Ovary (tissue), 10 donors: ENCODE measurements at places on chromosomes 6 and 20. TPM values are rescaled to one million over a fixed set of nuclear protein-coding genes. Genes with fewer than 3 reads are reported as not detected.
A peak's percentile ranks its signal among the peaks of the same experiment; 100 is the strongest.

Gene FOXC1
- 7.7 TPM for total RNA-seq

Gene RNF144B
- total RNA-seq: 4.0 TPM

GRCh38 chr20:56924292-56925081 is 295.4 kb downstream of the TFAP2C start:
- DNase-seq: no peak

Gene TDRD6
- 0.33 TPM for total RNA-seq

DNA sequence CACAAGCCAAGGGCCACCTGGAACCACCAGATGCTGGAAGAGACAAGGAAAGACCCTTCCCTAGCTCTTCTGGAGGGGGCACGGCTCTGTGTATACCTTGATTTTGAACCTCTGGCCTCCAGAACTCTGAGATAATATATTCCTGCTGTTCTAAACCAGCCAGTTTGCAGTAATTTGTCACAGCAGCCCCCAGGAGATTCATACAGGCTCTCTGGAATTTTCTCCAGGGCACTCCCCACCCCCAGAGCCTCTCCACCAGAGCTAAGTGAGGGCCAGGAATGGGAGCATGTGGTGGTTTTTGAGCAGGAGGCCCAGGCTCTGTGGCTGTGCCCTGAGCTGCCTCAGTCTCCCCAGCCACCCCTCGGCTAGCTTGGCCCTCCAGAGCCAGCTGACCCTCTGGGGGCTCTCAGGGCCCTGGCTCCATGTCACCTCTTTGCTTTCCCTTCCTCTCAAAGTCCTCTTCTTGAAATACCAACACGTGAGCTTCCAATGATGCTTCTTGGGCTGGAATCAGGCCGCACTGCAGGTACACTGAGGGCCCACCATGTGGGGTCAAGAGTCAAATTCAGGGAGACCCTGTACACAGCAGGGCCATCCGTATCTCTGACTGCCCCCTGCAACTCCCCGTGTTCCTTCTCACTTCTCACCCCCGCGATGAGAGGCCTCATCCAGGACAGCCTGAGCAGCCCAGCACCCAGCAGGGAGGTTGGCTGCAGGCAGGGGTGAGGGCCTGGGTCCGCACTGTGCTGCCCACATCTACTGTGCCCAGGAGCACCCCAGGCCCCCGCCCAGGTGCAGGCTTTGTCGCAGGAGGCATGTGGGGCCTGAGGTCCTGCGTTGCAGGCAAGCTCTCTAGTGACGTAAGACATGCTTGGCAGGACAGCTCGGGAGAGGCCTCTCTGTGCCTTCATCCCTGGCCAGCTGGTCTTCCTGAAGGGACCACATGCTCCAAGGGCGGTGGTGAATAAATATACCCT is 155.5 kb downstream of the ANKRD60 start:
- no peak for DNase-seq

- no peak for DNase-seq
Observed at GRCh38 chr6:132675002-132675401, 16.0 kb upstream of the TAAR1 start.

- DNase-seq: no peak
Observed at GRCh38 chr20:8144282-8145245, 12.5 kb downstream of the PLCB1 start.

DNA sequence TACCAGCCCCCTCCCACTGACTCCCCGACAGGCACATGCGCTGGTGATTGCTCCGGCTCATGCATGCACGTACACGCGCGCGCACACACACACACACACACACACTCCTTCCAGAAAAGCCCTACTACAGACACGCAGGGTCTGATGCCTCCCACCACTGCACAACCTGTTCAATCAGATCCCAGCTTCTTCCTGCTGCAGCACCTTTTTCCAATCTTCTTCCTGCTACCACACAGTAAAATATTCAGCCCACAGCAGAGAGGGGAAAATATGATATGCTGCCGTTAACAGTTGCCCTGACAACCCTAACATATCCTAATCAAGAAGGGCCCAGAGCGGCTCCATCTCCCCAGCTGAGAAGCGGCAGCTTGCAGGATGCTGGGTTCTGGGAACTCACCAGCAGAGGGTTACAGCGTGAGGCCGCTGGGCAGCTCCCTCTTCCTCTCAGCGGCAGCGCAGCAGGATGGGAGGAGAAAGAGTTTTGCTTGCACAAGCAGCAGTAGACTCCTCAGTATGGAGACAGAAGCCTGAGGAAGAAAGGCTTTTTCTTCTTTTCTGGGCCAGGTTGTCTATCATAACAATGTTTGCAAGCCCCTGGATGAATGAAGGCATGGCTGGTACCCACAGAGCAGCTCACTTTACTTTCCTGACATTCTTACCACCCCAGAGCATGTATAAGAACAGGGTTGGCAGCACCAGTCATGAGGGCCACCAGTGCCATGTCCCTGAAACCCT is 23.9 kb downstream of the MAP7 start:
- DNase-seq: peak; percentile 49

DNA sequence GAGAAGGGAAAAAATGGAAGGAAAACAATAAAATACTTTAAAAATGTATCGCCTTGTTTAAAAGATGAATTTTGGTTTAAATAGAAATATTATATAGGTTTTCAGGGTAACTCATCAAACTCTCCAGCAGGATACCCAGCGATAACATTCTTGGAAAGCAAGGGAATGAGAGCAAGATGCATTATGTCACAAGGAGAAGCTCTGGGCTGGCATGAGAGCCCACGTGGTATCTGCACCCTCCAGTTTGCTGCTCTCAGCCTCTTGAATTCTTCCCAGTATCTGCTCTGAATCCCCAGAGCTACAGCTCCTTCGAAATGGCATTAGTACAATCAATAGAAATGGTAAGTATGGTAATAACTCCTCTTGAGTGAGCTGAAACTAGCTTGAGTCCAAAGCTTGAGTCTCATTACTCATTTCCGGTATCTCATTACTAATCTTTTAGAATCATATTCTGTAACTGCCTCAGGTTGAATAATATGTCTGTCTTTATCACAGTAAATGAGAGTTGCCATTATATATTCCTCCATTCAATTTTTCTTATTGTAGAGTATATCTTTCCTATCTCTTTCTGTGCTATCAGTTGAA is 4.9 kb upstream of the TMEM242 start:
- no peak for DNase-seq

DNA sequence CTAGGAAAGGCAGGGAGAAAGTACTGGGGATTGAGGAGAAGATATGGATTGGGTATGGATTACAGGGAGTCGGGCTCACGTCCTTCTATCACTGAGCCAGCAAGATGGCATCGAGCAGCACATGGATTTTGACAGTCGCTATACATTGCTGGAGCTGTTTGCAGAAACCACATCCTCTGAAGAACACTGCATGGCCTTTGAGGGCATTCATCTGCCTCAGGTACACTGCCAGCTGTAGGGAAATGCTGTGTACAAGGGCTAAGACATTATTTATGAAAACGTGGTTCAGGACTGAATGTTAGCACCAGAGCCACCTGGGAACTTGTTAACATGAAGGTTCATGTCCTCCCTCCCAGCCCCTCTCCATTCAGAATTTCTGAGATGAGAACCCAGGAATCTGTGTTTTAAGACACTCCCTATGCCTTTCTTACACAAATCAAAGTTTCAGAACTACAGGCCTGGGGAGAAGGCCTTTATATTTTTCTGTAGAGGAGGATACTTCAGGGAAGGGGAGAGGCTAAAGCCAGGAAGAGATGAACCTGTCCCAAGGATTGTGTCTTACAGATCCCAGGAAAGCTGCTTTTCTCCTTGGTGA is 3.5 kb downstream of the CUL9 start:
- DNase-seq: no peak

DNA sequence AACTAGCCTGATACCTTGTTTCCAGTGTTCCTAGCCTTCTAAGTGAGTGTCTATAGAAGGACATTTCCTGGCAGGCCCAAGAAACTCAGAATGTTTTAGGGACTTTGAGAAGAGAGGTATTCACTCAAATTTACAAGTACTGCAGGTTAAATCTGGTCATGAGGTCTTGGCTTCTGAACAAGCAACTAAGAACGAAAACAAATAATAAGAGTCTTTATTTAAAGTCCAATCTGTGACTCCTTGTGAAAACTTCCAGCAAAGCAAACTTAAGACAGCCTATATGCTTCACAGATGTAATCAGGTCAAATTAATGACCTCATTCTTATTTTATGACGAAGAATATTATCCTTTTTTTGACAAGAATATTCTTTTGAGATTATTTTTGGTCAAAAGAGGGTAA is 79.4 kb upstream of the PRSS16 start:
- DNase-seq: no peak

DNA sequence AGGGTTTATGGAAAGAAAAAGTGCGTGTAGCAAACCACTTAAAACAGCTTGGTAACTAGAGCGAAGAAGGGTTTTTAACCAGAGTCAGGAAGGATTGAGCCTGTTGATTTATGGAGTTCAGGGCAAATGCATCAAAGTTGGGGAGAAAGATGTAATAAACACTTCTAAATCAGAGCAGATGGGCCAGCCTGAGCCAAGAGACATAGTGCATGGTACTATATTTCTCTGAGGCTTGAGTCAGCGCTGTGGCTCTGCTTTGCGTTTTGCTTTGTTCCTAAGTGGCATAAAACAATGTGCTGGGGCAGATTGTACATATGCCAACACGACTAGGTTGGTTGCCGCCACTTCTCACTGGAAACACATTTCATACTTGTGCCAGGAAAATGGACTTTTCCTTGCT is 111.3 kb downstream of the BCKDHB start:
- DNase-seq: no peak

Gene HTR1E
- total RNA-seq: 4.4 TPM

GRCh38 chr6:150443621-150444020 is 74.8 kb downstream of the IYD start:
- DNase-seq: no peak

Gene OARD1
- 16.2 TPM for total RNA-seq

GRCh38 chr6:133985970-133986369 is 32.9 kb downstream of the TBPL1 start:
- no peak for DNase-seq

- DNase-seq: no peak
Observed at GRCh38 chr6:87827346-87827745, 125.3 kb upstream of the AKIRIN2 start.

GRCh38 chr6:51007237-51007636 is 188.6 kb downstream of the TFAP2B start:
- DNase-seq: no peak

- DNase-seq: no peak
Observed at GRCh38 chr20:52193133-52193532, 1.6 kb upstream of the ZFP64 start.

DNA sequence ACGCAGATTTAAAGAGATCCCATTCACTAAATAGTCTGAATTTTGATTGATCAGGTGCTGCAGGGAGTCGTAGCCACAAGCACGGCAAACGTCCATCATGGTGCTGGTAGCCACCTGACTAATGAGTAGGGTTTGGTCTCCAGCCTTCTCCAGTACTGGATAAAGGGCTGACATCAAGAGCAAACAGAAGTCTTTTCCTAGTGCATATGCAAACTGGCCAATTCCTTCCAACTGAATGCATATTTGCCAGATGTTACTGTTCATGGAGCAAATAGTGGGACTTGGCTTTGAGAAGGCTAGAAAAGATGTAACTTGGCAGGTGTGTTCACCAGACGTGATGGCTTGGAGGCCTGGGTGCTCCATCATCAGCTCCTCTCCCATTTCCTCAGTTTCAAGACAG is 21.6 kb downstream of the TTI1 start:
- no peak for DNase-seq

- DNase-seq: no peak
Observed at GRCh38 chr20:59848182-59848581, 85.3 kb downstream of the SYCP2 start.

- DNase-seq: no peak
Observed at GRCh38 chr6:170031684-170032121, 259.2 kb downstream of the DLL1 start.

DNA sequence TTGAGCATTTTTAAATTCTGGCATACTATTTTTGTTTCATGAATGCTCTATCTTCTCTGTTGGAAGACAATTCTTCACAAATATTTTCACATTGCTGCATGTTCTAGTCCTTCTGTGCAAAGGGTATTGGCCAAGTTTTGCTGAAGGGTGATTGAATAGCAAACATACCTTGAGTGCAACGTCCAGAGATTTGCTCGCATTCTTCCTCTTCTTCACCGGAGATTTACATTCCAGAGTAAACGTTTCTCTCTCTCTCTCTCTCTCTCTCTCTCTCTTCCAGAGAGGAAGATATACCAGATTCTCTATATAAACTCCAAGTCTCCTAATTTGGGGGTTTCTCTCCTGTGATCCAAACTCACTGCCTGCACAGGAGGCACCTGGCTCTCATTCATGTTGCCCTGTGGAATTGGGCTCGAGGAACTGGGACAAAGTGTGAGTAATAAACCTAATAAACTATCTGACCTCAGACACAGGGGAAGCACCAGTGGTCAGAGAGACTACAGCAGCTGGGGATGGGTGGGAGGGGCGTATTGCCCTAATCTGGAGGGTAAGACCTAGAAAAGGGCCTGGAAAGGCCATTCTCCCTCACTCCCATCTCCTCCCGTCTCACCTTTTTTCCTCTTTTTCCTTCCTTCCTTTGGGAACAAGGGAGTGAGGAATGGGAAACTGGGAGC is 1.1 kb upstream of the TREML1 start:
- no peak for DNase-seq

Gene ZKSCAN3
- total RNA-seq: 8.2 TPM

DNA sequence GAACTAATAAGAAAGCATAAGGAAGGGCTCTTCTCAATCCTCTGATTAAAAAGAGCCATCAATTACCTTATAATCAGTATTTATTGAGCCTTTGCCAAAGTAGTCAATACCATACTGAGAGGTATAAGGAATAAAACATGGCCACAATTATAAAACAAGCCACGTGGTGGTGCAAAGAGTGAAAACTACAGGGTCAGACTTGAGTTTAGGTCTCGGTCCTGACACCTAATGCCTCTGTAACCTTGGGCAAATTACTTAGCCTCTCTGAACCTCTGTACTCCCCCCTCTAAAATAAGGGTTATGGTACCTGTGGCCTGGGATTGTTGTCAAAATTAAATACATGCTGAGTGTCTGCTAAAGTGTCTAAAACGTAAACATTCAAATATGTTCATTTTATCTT is 11.8 kb downstream of the TRIM10 start:
- DNase-seq: no peak

Gene TMX4
- 96.9 TPM for total RNA-seq

DNA sequence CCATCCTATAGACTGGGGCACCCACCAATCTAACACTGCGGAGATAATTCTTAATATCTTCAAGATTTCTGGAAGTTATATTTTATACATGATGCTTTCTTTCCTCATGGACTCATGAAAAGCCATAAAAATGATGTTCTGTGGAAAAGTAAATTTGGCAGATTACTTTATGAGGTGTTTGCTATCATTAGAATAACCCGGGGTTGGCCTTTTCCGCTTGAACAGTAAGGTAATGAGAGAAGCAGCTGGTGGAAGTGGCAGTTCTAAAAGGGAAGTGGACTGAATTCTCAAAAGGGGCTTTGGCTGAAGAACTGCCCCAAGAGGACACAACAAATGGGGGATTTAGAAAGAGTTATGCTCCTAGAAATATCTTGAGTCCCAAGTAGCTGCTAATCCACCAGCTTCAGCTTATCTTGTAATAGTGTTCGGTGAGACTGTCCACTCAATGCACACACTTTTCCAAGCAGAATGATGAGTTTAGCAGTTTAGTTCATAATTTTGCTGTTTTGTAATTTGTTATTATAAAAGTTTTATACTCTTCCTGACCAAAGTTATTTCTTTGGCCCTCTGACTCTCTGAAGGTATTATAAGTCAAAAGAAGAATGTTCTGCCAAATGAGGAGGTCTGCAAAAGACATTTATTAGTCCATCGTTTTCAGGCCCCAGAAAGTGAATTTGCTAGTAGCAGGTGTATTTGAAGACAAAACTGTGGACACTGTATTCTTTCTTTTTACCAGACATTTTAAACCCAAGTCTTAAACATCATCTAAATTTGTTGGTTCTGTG is 2.9 kb downstream of the ISM1 start:
- DNase-seq: no peak

- no peak for DNase-seq
Observed at GRCh38 chr20:48839154-48839917, 11.5 kb upstream of the PREX1 start.

GRCh38 chr20:50745634-50746137 is 14.3 kb downstream of the PARD6B start:
- DNase-seq: no peak
